ENCODE measurements at places on chromosomes 6 and 20. TPM values are rescaled to one million over a fixed set of nuclear protein-coding genes. Genes with fewer than 3 reads are reported as not detected.

Gene CDK19
- total RNA-seq: 5.1 TPM

Gene COL11A2
- total RNA-seq: 0.83 TPM

Gene KCNK16
- total RNA-seq: not detected

Gene GSTA4
- 9.2 TPM for total RNA-seq

Gene ADTRP
- total RNA-seq: 0.19 TPM

Gene PHF3
- total RNA-seq: 10.6 TPM

Gene MAN1A1
- not detected for total RNA-seq

Gene ZNF343
- total RNA-seq: 12.0 TPM

Gene PTPRT
- not detected for total RNA-seq

Gene NOTCH4
- total RNA-seq: 1.1 TPM

Gene TFB1M
- 8.0 TPM for total RNA-seq

All from A549 treated with Mapracorat at 1 μM for 4 hours (cell line).